ENCODE measurements at places on chromosomes 6 and 20. TPM values are rescaled to one million over a fixed set of nuclear protein-coding genes. Genes with fewer than 3 reads are reported as not detected.

COX4I2 gene
- total RNA-seq: not detected

DNA sequence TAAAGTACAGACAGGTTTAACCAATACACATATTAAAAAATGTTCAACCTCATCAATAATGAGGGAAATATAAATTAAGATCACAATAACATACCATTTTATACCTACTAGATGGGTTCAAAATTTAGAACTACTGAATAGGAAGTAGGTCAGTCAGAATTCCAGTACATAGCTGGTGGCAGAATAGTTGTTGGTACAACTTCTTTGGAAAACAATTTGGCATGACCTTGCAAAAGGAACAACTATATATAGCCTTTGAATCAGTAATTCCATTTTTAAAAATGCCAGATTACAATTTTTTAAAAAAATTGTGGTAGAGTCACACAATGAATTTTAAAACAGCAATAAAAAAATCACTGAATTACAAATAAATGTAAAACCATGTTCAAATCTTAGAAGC is 165.6 kb downstream of the CDK19 start:
- no peak for DNase-seq

DNA sequence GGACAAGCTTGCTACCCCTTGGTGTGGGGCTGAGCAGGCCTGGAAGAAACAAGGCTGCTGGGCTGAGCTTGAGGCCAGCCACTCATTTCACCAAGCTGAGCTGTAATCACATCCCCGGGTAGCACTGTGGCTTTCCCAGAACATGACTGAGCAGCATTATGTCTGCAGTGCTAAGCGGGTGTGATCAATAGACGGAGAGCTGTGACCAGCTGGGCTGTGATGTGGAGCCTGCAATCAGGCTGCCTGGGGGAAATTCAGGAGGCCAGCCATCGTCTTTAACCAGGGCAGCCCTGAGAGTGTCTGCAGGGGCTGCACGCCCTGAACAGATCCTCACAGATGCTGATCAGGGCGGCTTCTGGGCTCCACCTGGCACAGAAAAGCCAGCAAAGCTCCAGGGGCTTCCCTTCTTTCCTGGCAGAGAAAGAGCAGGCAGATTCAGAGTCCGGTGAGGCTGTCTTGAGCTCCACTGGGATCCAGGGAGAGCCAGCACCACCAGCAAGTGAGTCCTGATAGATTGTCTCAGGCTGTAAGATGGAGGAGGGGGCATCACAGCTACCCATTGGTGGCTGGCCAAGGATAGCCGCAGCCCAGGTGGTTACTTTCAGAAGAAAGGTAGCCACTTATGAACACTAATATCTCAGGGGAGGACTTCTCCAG is 165.9 kb downstream of the NRN1 start:
- no peak for DNase-seq

OR2J1 gene
- not detected for total RNA-seq

DNA sequence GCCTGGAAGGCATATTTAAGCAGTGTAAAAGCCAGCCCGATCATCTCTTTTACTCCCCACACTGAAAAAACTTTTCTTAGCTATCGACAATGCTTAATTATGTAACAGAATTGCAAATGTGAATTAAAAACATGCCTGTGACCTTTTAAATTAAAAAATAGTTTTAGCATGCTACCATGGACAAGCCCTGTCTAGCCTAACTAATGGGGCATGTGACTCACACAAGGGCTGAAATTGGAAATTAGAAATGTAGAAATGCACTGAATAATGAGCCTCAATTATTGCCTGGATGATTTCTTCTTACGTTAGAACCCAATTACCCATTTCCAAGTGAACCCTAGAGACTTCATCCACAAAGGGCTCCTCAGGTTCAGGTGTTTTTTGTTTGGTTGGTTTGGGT is 82.7 kb downstream of the SIM1 start:
- no peak for DNase-seq

- DNase-seq: no peak
These were observed 8.1 kb downstream of the HLA-DQB1 start for GRCh38 chr6:32658268-32658897.

SLC22A3 gene
- not detected for total RNA-seq

RUNX2 gene
- not detected for total RNA-seq

- no peak for DNase-seq
These were observed 76.8 kb upstream of the CD93 start for GRCh38 chr20:23162887-23163286.

BNIP5 gene
- total RNA-seq: not detected

- DNase-seq: no peak
These were observed 3.0 kb upstream of the CDYL start for GRCh38 chr6:4773181-4773580.

DNA sequence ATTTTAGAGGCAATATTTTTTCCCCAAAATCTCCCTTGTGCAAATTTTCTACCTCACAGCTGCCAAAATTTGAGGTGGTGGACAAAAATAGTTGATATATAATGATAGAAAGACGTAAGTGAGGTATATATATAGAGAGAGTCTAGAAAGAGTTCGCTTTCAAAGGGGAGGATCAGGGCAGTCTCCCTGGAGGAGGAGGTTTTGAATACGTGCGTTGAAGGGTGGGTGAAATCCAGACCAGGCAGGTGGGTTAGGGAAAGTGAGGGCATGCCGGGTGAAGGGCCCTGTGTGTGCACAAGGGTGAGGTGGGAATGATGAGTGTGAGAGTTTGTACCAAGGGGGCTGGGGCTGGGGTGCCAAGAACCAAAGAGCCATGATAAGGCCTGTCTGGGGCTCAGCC is 100.2 kb downstream of the CEBPB start:
- DNase-seq: no peak

TGM2 gene
- total RNA-seq: 408 TPM

DNA sequence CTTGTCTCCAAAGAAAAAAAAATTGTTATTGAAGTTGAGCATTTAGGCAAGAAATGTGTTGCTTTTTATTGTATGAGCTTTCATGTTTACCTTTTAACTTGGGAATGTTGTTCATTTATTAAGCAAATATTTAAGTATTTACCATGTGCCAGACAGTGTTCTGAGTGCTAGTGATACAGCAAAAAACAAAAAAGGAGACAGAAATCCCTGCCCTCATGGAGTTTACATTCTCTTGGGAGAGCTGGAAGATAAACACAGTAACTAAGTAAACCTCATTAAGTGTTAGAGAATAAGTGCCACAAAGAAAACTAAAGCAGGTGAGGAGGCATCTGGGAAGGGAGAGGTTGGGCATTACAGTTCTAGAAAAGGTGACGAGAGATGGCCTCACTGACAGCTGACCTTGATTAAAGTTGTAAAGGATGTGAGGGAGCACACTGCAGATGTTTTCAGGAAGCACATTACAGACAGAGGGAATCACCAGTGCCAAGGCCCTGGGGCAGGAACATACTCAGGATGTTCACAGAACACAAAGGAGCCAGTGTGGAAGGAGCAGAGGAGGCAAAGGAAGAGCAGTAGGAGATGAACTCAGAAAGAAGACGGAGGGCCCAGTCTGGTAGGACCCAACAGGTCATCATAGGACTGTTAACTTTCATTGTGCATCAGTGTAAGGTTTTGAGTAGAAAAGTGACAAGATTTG is 33.5 kb downstream of the XRN2 start:
- DNase-seq: no peak

MTFR2 gene
- 0.76 TPM for total RNA-seq

TRIM10 gene
- not detected for total RNA-seq

GSTA3 gene
- total RNA-seq: not detected

- DNase-seq: peak; percentile 47
These were observed 45.0 kb downstream of the SLC23A2 start for GRCh38 chr20:4956200-4956810.

- DNase-seq: peak; percentile 21
These were observed at the start of gene MOXD1 for GRCh38 chr6:132400883-132401617. MOXD1 (minus strand) TSS chr6:132401475; CDS start chr6:132401426, 49 bp downstream.

DNA sequence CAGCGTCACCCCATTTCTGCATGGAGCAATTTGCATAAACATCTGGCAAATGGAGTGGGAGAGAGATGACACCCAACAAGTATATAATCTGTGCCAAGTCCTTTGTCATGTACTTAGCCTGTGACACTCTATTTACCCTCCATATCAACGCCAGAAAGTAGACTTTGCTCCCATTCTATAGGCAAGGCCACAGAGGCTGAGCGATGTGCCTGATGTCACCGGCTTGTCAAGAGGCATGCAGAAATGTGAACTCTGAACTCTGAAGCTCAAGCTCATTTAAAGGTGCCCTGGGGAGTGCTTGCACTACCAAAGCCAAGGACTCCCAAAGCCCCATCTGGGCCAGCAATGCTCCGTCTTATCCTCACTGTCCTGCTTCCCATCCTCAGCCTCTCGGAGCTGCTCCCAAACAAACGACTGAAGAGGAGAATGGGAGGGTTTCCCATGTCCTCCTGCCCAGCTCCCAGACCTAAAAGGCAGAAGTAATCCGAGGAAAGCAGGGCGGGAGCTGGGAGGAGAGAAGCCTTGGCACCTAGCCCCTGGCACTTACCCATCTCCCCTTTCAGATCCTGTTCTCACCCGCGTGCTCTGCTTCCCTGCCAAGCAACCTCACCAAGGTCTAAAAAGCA is 9.2 kb downstream of the CPNE5 start:
- DNase-seq: no peak

GRCh38 chr20:2771631-2772080 is 28.8 kb downstream of the CPXM1 start:
- peak; percentile 74 for DNase-seq

ACOT8 gene
- total RNA-seq: 36.0 TPM

GRCh38 chr6:13334953-13335352 is 6.6 kb upstream of the TBC1D7 start:
- DNase-seq: peak; percentile 90

DNA sequence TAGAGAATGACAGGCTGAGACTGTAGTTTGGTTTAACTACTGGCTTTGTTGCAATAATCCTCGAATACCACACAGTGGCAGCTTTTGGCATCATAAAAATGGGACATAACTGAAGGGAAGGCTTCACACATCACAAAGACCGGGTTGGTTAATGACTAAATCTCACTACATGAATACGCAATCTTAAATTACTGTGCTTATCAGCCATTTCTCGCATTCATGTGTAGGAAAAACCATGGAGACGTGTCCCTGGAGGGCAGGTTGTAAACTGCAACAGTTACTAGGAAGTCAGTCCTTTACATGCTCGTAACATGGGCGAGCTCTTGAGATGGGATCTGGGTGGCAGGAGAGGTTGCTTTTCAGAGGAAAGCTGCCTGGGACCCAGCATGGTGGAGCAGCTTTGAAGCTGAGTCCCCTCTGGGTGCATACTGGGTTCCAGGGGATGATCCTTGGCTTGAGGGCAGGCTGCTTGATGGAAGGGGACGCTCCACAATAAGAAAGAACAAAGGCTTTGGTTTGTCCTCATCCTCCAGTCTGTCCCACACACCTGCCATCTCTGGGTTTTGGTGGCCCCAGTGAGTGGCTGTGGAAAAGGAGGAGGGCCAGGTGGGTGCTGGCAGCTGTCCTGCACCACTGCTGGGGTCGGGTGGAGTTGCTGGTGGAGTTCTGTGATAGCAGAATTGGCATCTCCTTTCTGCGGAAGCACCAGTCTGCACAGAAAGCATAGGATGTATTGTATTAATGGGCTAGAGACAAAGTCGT is 2.1 kb downstream of the RPS21 start:
- no peak for DNase-seq

DNA sequence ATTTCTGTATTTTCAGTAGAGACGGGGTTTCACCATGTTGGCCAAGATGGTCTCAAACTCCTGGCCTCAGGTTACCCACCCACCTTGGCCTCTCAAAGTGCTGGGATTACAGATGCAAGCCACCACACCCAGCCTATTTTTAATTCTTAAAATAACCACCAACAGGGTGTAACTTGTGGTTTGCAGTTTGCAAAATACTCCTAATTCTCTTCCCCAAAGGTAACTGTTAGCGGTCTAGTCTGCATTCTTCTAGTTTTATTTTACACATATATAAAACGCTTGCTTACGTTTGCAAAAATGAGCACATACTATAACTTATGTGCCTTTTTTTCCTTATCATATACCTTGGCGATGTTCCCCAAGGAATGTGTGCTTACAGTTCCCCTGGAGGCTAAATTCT is 25.6 kb upstream of the CHMP4B start:
- no peak for DNase-seq

SYCP2 gene
- 1.1 TPM for total RNA-seq

DNA sequence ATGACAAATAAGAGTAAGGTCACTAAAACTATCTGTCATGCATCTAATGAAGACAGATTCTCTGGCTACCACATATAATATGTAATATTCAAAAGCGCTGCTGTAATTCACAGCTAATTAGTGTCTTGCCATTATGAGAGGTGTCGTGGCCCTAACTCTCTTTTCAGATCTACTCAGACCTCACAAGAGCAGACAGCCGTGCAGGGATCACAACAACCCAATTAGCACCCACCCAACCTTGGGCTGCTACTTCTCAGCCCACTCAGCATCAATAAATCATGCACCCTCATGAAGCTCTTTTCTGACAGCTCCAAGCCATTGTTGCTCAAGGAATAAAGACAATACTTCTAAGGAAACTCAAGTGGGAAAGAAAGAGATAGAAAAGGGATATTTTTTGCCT is 61.5 kb downstream of the FRK start:
- DNase-seq: no peak

DBNDD2 gene
- 6.4 TPM for total RNA-seq

JPH2 gene
- 0.13 TPM for total RNA-seq

COL20A1 gene
- total RNA-seq: not detected

DNA sequence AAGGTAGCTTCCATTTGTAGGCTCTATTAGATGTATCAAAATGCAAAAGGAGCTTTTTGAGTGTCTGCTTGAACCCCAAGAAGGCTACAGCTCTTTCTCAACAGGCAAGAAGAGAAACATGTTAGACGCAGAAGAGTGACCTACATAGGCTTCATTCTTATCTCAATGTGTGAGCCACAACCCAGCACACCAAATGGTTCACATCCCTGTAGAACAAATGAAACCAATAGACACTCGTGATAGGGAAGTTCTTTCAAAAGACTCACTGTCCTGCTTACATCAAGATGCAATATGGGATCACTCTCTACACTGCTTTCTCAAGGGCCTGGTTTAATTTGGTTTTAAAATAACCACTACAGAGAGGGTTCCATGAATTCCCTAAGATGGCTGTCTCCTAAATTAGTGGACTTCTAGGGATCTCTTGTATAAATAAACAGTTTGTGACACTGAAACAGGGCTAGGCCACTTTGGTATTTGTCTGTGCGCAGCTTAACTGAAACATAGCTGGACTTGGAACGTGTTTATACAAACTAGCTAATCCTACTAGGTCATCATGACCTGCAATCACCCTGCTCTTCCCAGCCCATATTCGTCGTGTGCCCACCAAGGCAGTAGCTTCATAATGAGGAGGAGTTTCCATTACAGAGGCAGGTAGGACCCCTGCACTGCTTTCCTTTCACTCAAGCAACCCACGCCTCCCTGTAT is 225.4 kb upstream of the PREP start:
- no peak for DNase-seq

TCFL5 gene
- total RNA-seq: 9.5 TPM

HDAC2 gene
- 81.4 TPM for total RNA-seq

RAET1E gene
- not detected for total RNA-seq
